ENCODE measurements at places on chromosomes 3 and 15. TPM values are rescaled to one million over a fixed set of nuclear protein-coding genes. Genes with fewer than 3 reads are reported as not detected.

The GOLGA8M gene
- total RNA-seq, result 3.4 TPM

The CCDC54 gene
- not detected for total RNA-seq

The COMMD2 gene
- total RNA-seq, result 31.8 TPM

The ABCC5 gene
- total RNA-seq, result 26.0 TPM

The CD276 gene
- 46.9 TPM for total RNA-seq

The PRR23E gene
- total RNA-seq, result not detected

The FBXO40 gene
- 0.59 TPM for total RNA-seq

The MST1R gene
- 6.3 TPM for total RNA-seq

The PRSS50 gene
- 0.89 TPM for total RNA-seq

The NANOGP8 gene
- total RNA-seq, result 0.89 TPM

The KNG1 gene
- total RNA-seq, result not detected
